ENCODE measurements at places on chromosomes 4 and X.

GRCh38 chrX:64894454-64895038, 81.7 kb downstream of the ZC4H2 start:
- DNase-seq, result peak; percentile 42

DNA sequence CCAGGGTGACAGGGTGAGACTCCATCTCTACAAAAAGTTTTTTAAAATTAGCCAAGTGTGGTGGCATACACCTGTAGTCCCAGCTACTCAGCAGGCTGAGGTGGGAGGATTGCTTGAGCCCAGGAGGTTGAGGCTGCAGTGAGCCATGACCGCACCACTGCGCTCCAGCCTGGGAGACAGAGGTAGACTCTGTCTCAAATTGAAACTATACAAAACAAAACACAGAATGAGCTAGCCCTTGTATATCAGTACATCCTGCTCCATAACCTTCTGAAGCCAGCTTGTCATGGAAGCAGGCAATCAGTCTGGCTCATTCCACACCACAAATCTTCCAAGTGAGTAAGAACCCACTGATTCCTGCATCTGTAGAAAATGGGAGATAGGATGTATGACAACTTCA, 49.0 kb downstream of the CD99L2 start:
- no peak for DNase-seq

GRCh38 chrX:122269243-122269781, 914.8 kb upstream of the GRIA3 start:
- no peak for DNase-seq

GRCh38 chrX:3378156-3378555, 31.7 kb upstream of the MXRA5 start:
- DNase-seq, result no peak

DNA sequence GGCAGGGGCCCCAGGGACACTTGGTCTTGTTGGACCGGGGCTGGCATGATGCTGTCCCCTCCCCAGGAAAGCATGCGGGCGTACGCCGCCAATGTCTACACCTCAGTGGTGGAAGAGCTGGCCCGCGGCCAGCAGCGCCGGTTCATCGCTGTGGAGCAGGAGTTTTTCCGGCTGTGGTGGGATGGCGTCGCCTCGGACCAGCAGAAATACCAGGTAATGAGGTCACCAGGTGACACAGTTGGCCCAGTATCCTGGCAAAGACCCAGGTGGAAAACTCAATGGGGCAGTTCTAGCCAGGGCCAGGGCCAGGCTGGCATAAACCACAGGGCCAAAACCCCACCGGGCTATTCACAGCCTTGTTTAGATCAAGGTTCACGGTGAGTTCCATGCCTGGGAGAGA, 1.5 kb downstream of the MAN2B2 start:
- DNase-seq, result no peak

DNA sequence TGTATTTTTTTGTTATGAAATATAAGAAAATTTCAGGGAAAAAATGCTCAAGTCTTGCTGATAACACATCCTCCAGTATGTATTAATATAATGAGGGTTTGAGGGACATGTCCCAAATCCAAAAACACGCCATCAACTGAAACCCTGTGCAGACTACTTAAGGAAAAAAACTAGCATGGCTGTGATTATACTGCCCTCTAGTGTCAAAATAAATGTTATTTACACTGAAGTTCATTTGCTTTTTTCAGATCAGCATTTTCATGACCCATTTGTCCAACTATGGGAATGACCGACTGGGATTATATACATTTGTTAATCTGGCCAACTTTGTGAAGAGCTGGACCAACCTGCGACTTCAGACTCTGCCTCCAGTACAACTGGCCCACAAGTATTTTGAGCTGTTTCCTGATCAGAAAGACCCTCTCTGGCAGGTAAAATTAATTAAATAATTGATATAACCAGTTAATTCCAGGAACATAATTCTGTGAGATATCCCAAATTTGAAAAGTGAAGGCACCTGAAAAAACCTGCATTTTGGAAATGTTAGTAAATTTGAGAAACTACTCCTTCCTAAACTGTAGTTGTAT, 128.5 kb downstream of the PRSS12 start:
- no peak for DNase-seq

- DNase-seq, result no peak
Observed at GRCh38 chr4:2761035-2761923, 5.1 kb upstream of the TNIP2 start.

DNA sequence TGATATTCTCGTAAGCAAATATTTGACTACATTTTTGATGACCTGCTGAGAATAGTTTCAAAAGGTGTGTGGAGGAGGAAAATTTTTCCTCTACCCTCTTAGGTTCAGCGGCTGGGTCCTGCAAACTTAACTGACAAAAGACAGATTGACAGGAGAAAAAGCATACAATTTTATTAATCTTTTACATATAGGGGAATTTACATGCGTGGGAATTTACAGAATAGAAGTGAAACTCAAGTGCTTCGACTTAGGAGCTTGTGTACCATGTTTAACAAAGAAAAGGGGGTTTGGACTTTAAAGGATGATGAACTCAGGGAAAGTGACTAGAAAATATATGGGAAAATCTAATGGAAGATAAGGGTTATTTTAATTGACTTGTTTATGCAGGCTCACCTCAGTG, 2.5 kb downstream of the HERC6 start:
- no peak for DNase-seq

- DNase-seq, result no peak
Observed at GRCh38 chr4:144223661-144224060, 83.1 kb upstream of the GYPA start.

DNA sequence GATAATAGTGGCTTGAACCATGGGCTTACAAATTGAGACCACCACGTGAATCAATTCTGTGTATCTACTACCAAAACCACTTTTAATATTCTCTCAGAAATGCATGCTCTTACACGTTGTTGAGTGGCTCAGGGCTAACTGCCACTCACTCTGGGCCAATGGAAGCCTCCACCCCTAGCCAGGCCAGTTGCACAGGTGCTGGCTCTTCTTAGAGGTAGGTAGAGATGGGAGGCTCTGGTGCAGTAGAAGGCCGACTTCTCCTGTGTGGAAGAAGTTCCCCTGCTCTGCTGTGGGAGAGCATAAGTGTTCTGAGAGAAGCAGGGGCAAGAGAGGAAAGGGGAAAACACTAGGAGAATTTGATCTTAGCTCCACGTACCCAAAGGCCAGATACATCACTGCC, 25.0 kb upstream of the BBS12 start:
- no peak for DNase-seq

DNA sequence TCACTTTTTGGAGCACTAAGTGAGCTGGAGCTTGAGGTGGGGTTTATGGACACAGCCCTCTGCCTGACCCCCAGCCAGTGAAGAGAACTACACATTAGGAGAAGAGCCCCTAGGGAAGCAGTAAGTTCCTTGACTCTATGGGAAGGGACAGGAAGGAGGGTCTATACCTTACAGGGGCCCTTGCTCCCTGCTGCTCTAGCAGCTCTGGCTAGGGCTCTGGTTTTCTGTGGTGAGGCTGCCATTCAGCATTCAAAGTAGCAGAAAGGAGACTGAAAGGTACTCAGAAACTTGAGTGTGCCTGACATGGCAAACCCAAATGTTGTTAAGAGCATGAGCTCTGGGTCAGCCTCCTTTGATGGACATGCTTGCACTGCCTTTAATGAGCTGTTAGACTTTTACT, 144.0 kb upstream of the KIT start:
- no peak for DNase-seq

DNA sequence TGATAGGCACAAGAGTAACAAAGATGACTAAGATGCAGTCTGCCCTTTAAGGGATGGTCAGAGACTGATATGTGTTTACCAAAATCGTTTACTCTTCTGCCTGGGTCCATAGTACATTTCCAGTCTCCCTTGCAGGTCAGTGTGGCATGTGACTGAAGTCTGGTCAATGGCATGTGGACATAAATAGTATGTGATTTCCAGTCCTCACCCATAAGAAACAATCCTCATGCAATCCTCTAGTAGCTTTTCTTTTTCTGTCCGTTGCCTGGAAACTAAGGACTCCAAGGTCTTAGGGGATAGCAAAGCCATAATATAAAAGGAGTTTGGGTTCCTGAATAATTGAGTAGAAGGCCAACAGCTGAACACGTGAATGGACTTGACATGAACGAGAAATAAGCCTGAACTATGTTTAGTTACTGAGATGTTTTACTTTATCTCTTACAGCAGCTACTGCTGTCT, 1.1 kb downstream of the SLC9B2 start:
- DNase-seq, result no peak

- no peak for DNase-seq
Observed at GRCh38 chr4:67884701-67885100, 899 bp upstream of the TMPRSS11D start.

DNA sequence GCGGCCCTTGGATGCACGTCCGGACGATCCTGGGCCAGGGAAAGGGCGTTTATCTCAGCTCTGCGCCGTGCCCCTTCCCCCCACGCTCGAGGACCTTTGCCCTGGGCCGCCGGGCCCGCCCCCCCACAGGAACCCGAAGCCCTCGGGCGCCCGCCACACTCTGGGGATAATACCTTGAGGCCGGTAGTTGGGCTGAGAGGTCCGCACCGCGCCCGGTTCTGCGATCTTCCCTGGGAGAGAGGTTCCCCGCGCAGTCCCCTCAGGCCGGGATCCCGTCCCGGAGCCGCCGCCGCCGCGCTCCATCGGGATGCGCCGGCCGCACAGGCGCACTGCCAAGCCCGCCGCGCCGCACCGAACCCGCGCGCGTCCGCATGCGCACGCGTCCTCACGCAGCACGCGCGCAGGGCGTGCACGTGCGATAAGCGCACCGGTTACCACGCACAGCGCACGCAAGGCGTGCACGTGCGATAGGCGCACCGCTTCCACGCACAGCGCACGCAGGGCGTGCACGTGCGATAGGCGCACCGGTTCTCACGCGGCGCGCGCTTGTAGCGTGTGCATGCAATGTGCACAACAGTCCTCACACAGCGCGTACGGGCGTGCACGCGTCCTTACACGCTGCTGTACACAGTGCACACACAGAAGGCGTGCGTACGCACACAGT, at the start of gene MAP7D2:
Gene MAP7D2 (minus strand): TSS at position 331 of the 664 bp plus-strand sequence. CDS start 28 bp downstream, at position 303.
- DNase-seq, result no peak

GRCh38 chrX:17643528-17643927, 93.8 kb upstream of the SCML1 start:
- DNase-seq, result no peak

- DNase-seq, result no peak
Observed at GRCh38 chr4:130044788-130045531, 949.0 kb downstream of the C4orf33 start.

- DNase-seq, result no peak
Observed at GRCh38 chr4:107318078-107318477, 282.0 kb upstream of the DKK2 start.

DNA sequence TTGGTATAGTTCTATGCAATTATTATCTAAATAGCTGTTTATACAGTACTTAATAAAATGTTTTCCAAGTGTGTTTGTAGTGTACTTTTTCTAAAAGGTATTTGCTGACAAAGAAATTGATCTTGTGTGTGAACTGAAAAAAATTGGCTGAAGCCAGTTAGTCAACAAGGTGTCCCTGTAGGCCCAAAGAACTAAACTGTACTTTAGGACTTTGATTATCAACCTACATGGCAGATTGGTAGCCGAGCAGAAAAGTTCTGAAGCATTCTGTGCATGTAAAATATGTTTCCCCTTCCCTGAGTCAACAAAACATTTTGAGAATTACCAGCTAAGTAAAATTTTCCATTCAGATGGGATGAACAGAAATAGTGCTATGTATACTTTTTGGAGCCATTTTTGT, 21.0 kb downstream of the ADH5 start:
- DNase-seq, result no peak

DNA sequence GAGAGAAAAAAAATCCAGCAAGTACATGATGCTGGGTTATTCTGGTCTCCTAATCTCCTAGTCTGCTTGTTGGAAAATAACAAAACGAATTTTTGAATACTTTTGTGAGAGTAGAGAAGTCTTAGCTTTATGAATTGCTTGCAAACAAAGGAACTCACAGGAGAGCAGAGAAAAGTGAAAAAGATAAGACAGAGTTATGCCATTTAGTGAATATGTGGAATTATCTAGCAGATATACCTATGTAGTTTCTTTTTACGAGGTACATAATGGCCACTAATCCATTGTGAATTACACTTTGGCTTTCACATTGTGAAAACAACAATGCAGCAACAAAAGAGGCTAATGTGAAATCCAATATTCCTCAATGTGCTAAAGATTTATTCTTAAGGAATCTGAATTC, 226.7 kb downstream of the NDST4 start:
- no peak for DNase-seq

GRCh38 chr4:79390890-79391289, 17.1 kb downstream of the GK2 start:
- DNase-seq, result no peak

DNA sequence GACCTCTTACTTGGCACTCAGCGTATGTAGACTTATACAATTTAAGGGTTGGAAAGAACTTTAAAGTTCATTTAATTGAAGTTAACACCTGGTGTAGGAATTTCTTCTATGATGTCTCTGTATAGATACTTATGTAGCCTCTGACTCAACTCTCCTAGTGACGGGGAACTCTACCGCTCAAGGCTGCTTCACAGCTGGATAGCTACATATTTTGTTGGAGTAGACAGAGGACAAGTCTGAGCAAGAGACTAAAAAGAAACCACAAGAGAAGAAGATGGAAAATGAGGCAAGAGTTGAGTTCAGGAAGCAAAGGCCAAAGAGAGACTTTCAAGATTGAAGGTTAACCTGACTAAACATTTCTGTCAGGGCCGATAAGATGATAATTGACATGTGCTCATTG, 52.6 kb downstream of the GPR50 start:
- DNase-seq, result no peak

GRCh38 chrX:150902434-150903109, 4.1 kb upstream of the CD99L2 start:
- DNase-seq, result no peak

- DNase-seq, result no peak
Observed at GRCh38 chr4:54332542-54332941, 103.4 kb downstream of the PDGFRA start.

DNA sequence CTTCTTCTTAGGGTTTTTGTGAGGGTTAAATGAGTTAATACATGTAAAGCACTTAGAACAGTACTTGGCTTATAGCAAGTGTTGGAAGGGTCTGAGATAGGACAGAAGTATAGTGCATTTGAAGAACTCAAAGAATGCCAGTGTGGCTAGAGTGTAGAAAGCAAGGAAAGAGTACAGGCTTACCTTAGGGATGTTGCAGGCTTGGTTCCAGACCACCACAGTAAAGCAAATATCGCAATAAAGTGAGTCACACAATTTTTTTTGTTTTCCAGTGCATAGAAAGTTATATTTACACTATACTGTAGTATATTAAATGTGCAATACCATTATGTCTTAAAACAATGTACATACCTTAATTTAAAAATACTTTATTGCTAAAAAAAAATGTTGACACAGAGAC, 41.3 kb downstream of the KIF4A start:
- no peak for DNase-seq

DNA sequence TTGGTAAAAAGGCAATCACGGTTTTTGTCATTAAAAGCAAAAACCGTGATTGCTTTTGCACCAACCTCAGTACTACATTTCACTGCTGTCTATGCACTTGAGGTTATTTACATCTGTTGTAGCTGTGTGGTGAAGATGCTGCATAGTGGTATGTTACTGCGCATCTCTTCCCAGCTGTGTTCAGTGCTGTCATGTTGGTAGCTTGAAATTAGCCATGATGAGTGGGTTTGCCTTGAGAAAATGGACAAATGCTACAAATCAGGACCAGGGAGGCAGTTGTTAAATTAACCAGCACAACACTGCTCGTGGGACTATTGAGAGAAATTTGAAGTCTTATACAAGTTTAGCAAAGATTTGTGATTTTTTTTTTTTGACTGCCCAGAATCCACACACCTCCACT, 2.2 kb upstream of the SMIM43 start:
- DNase-seq, result no peak

Measured in CD4-positive, alpha-beta T cell treated with Interleukin-17A for 4 hours (primary cell).